Amniotic stem cell (primary cell): ENCODE measurements at places on chromosomes 2 and 18.
A peak's percentile ranks its signal among the peaks of the same experiment; 100 is the strongest.

DNA sequence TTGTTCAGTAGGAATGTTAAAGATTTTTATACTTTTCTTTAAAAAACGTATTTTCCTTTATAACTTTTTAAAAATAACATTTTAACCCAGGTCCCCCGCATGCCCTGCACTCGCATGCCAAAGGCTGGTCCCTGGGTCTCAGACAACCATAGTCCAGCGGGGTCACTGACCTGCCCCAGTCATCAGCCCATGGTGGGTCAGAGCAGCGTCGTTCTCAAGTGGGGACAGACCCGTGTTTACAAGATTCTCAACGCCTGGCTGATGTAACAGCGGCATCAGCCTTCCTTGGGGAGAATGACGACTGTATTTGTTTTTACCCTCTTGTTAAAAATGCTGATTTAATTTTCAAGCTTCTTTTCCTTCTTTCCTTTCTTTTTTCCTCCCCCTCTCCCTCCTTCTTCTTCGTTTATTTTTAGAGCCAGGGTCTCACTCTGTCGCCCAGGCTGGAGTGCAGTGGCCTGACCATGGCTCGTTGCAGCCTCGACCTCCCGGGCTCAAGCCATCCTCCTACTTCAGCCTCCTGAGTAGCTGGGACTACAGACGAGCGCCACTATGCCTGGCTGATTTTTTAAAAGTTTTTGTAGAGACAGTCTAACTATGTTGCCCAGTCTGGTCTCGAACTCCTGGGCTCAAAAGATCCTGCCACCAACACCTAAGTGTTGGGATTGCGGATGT is 1.0 kb upstream of the EFHD1 start:
- DNase-seq = no peak

- DNase-seq = peak; percentile 24
Measured at GRCh38 chr2:177467646-177468045, 75.1 kb downstream of the AGPS start.

- DNase-seq = no peak
Measured at GRCh38 chr2:70935468-70936164, at the start of gene ATP6V1B1. ATP6V1B1 (plus strand) TSS chr2:70935900; CDS start chr2:70935955, 55 bp downstream.

DNA sequence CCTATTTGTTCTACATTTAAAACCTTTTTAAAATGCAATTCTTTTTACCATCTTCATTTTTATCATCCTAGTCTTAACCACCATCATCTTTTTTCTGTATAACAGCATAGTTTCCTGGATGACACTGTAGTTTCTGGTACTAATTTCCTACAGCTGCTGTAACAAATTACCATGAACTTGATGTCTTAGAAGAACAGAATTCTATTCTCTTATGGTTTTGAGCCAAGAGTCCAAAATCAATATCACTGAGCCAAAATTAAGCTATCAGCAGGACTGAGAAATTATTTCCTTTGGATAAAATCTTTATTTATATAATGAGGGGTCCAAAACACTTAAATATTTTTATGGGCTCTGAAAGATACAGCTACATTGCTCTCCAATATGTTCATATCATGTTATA is 539.3 kb downstream of the METTL4 start:
- no peak for DNase-seq

GRCh38 chr2:69437751-69438154 is 518 bp upstream of the NFU1 start:
- no peak for DNase-seq

GRCh38 chr2:65714866-65715265 is 282.5 kb upstream of the SPRED2 start:
- DNase-seq = no peak

GRCh38 chr18:61998335-61998734 is 105.5 kb upstream of the RNF152 start:
- DNase-seq = no peak

- DNase-seq = no peak
Measured at GRCh38 chr2:98720286-98720685, 10.6 kb downstream of the MGAT4A start.

DNA sequence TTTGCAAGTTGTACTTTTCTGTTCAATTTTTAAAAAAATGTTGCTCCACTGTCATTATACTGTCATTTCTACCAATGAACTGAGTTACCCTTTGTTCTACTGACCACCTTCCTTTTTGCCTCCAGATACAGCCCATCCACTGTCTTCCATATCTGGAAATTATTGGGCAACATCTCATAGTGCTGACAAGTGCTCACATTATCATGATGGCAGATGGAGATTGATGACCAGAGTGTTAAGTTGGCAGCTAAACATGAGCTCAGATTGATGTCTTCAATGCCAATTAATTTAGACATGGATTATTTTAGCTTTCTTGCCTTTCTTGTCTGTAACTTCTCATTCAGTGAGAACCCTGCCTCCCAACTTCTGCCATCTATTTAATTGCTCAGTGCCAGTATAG is 76.6 kb downstream of the KIAA1328 start:
- DNase-seq = no peak

DNA sequence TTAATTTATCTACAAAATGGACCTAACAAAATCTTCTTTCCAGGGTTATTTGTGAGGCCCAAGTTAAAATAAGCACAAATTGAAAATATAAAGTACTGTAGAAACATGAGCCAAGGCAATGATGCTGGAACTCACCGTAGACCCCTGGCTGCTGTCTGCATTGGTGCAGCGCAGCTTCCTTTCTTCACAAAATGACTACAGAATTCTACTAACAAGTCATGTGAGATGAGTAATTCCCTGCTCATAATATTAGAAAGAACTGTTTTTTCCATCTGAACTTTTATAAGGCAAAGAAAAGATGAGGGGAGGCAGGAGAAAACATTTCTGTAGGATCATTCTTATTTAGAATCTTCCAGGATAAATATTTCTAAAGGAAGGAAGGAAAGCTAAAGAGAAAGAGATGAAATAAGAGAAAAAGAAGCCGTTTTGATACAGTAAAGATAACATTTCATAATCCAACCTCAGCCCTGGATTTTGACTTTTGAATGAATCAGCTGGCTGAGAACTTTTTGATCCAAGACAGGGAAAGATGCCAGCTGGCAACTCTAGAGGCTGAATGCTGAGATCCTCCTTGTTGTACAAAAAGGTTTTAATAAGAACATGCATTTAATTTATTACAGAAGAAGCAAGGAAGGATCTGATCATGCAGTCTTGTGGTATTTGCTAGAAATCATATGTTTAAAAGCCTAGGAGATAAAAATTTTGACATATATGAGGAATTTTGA is 183.9 kb upstream of the KLHL14 start:
- DNase-seq = no peak

DNA sequence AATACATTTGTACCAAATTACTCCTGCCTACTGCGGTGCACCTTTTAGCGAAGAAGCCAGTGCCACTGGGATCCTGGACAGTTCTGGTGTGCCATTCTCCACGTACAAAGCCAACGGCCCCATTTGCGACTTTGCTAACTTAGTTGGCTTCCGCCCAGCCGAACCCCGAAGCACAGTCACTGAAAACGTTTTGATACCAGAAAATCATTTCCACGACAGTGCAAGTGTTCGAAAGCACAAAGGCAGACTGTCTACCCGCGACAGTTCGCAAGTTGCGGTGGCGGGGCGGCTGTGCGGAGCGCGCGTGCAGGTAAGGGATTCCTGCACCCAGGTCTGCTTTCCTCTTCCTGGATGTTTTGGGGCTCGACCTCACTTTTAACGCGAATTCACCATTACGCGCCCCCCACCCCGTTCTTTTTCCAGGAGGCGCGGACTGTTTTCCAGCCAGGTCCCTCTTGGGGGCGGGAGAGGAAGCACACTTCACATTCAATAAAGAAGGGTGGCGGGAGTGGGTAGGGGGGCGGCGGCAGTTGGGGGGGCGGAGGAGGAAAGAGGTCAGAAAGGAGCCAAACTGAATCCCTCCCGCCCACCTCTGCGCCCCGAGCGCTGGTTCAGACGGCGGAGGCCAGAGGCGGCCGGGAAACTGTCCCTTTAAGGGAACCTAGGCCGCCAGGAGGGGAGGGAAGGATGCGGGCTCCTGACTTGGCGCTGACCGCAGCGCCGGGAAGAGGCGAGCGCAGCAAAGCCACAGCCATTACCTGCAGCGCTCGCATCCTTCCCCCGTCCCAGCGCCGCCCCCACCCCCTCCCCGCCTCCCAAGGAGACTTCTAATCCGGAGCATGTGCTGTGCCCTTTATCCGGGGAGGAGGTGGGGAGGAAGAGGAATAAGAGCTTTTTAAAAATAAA is 107.4 kb upstream of the KCTD1 start:
- no peak for DNase-seq

GRCh38 chr18:13370995-13371625 is 152.6 kb downstream of the LDLRAD4 start:
- no peak for DNase-seq

- no peak for DNase-seq
Measured at GRCh38 chr2:44771522-44771921, 170.0 kb upstream of the SIX3 start.

DNA sequence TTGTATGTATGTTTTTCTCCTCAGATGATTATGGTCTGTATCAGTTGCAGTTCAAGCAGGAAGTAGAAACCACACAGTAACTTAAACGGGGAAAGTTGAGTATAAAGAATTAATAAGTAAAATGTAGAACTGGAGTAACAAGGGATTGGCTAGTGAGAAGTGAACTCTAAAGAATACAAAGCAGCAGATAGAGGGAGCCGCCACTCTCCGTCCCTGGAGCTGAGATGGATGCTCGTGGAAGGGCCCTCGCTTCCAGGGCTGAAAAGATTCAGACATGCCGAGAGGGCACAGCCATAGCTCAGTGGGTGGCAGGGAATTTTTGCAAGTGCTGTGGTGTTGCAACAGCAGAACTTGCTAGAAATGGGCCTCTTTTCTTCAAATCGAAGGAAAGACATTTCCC is 155.8 kb downstream of the COL6A3 start:
- DNase-seq = no peak

DNA sequence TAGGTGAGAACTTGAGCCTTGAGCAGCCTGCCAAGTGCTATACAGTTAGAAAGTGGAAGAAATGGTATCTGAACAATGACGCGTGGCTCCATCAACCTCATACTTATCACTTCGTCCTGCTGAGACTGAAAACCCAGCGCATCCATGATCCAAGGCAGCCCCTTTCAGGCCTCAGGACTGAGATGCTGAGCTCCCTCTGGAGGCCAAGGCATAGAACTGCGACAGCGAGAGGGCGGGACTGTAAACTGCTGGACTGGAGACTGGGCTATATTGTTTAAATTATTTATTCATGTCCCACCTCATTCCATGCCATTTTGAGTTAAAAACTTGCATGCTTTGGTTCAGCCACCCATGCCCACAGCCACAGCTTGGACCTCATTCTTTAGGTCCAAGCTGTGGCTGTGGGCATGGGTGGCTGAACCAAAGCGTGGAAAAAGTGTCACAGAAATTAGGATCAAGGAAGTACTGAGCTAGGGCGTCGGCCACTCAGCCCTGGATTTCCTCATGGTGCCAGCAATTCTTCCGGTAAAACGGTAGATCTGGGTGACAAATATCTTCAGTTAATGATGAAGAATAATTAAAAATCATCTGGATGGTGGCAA is 195.5 kb downstream of the L3MBTL4 start:
- peak; percentile 21 for DNase-seq

GRCh38 chr2:232174662-232175061 is 203.9 kb upstream of the ALPP start:
- DNase-seq = no peak

- DNase-seq = no peak
Measured at GRCh38 chr2:105143467-105144151, 97.9 kb upstream of the GPR45 start.
